ENCODE measurements at places on chromosomes 3 and 15. TPM values are rescaled to one million over a fixed set of nuclear protein-coding genes. Genes with fewer than 3 reads are reported as not detected.

Gene FOXP1
- total RNA-seq = 138 TPM

Gene ROBO2
- total RNA-seq = 11.8 TPM

Gene ITGA11
- total RNA-seq = 2.7 TPM

Gene ADAMTS9
- 11.7 TPM for total RNA-seq

Gene SNTN
- total RNA-seq = 12.8 TPM

Gene GABRR3
- not detected for total RNA-seq

Gene UBXN7
- 56.2 TPM for total RNA-seq
